ENCODE measurements at places on chromosomes 11 and 22. TPM values are rescaled to one million over a fixed set of nuclear protein-coding genes. Genes with fewer than 3 reads are reported as not detected.
A peak's percentile ranks its signal among the peaks of the same experiment; 100 is the strongest.

- no peaks in the 10 kb centered on the region for H3K36me3 ChIP-seq
- no peak overlapping the region for H3K4me3 ChIP-seq
- DNase-seq = no peak
- peaks cover 4% of the 10 kb centered on the region for H3K4me1 ChIP-seq
- peaks cover 17% of the 10 kb centered on the region for H3K27me3 ChIP-seq
Measured at GRCh38 chr11:36699271-36699670, 101.2 kb upstream of the RAG2 start.

DNA sequence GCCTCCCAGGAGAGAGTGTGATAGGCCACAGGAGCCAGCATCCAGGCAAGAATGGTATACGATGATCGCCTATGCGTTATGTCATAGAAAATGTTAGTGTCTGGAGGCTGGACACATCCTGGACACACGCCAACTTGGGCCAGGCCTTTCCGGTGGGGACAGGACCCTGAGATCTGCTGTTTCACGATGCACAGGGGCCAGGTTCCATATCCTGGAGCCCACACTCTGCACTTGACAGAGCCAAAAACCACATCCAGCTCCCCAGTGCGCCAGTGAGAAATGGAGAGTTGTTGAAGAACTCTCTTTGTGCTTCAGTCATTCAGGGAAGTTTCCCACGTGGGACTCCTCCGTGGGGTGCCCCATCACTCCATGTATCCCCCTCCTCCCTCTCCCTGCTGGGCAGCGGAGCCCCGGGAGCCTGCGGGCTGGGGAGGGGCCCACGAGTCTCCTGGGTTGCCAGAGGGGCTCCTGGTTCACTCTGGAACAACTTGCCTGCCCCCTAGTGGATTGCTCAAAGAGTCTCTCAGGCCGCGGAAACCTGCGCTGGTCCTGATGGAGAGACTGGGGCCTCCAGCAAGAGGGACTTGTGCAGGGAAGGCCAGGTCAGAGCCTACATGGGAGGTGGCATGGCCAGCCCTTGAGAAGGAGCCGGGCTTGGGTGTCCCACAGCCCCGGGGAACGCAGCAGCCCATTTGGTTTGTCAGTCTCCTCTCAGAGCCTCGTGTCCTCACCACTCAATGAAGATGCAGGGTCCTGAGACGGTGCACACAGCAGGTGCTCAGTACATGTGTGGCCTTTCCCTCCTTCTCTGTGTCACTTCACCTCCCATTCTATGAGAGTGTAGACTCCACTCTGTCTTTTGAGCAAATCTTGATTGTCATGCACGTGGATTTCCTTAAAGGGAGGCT, 10.2 kb upstream of the LRRC32 start:
- H3K4me3 ChIP-seq = no peak overlapping the region
- no peak overlapping the region for H3K27ac ChIP-seq
- peaks cover 40% of the 10 kb centered on the region for H3K4me1 ChIP-seq
- peak; percentile 60 for DNase-seq
- no peaks in the 10 kb centered on the region for H3K27me3 ChIP-seq

DNA sequence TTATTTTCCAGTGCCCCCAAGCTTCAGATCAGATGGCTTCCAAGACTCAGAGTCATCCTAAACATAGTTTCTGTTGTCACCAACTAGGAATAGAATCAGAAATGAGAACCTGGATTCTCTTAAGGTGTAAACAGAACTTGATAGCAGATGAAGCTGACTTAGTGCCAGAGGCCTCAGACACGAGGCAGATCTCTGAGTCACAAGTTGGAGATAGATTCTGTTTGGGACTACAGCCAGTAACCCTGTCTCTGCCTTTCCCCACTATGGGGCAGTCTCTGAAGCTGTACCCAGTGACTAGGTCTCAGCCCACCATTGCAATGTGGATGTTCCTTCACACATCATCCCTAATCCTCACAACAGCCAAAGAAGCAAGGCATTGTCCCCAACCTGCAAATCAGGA, 25.4 kb downstream of the NEU3 start:
- no peak overlapping the region for H3K27ac ChIP-seq
- H3K27me3 ChIP-seq = no peaks in the 10 kb centered on the region
- no peak overlapping the region for H3K4me3 ChIP-seq
- no peak for DNase-seq

DNA sequence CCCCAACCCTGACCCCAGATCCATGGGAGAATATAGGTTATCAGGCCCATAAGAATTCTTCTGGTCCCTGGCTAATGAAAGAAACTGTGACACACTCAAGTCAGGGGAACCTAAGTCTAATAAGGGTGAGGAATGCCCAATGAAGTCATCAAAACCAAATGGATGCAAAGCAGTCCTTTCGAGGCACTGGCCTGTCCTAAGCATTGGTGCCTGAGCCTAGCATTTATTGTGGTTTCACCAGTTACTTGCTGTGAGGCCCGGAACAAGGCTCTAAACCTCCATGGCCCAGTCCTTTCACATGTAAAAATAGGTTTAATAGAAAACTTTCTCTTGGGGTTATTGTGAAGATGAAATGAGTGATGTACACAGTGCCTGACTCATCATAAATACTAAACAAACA, 712.6 kb downstream of the DLG2 start:
- H3K27ac ChIP-seq = no peak overlapping the region
- H3K36me3 ChIP-seq = no peaks in the 10 kb centered on the region
- H3K4me3 ChIP-seq = no peak overlapping the region
- DNase-seq = no peak
- no peaks in the 10 kb centered on the region for H3K27me3 ChIP-seq

GRCh38 chr22:42544686-42545085, 9.1 kb upstream of the SERHL2 start:
- no peak overlapping the region for H3K27ac ChIP-seq
- H3K36me3 ChIP-seq = no peaks in the 10 kb centered on the region
- no peak for DNase-seq
- H3K27me3 ChIP-seq = peaks cover 3% of the 10 kb centered on the region
- no peaks in the 10 kb centered on the region for H3K4me1 ChIP-seq

DNA sequence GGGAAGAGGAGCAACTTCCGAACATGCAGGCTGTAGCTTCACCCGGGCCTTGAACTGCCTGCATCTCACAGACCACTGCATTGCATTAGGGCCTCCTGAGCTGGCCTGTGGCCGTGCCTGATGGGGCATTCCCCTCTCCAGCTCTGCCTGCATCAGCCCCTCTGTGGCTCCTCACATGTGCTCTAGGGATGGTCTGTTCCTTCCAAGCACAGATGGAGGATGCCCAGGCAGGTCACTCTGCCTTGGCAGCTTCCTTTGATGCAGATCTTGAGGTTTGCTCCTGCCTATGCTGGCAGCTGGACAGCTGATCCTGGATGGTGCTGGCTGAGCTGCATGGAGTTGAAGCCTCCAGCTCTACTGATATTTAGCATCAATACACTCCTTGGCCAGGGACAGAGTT, 28.5 kb downstream of the AMPD3 start:
- no peak overlapping the region for H3K4me3 ChIP-seq
- H3K27ac ChIP-seq = no peak overlapping the region
- H3K36me3 ChIP-seq = peaks cover 50% of the 10 kb centered on the region
- peaks cover 8% of the 10 kb centered on the region for H3K4me1 ChIP-seq
- no peaks in the 10 kb centered on the region for H3K27me3 ChIP-seq

DNA sequence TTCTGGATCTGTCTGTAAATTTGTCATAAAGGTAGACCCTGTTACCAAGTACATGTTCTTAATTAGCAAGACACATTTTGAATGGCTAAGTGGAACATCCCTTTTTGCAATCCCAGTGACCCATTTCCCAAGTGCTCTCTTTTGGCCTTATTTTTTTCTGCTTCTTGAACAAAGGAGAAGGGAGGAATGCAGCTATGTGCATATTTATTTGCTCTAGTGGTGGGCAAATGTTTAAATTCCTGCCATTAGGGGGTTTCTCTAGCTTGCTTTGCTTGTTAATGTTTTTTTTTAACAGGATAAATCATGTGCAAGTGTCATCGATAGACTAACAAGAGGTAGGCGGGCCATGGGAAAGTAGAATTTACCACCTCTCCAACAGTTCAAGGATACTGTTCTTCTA, 135.7 kb downstream of the COMMD9 start:
- no peaks in the 10 kb centered on the region for H3K36me3 ChIP-seq
- no peak overlapping the region for H3K27ac ChIP-seq
- H3K27me3 ChIP-seq = peaks cover 10% of the 10 kb centered on the region
- no peak overlapping the region for H3K4me3 ChIP-seq

- no peak overlapping the region for H3K4me3 ChIP-seq
- H3K4me1 ChIP-seq = peaks cover 6% of the 10 kb centered on the region
- H3K27me3 ChIP-seq = no peaks in the 10 kb centered on the region
Measured at GRCh38 chr11:12321217-12321937, 56.0 kb upstream of the PARVA start.

DNA sequence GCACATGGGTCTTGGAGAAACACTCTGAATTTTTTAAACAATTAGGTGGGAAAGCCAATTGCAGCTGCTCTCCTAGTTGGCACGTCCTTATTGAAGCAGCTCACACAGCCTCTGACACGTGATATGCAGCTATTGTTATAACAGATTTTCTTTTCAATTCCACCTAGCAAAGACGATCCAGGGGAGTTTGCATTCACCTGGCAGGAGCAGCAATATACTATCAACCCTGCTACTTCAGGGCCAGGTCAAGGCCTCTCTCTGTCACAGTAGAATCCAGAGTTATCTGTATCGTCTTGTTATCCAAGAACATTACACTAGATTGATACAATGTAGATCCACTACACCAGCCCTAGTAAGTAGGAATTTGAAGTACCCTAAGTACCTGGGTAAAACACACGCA, 8.3 kb downstream of the KRTAP5-11 start:
- no peaks in the 10 kb centered on the region for H3K4me1 ChIP-seq
- no peaks in the 10 kb centered on the region for H3K36me3 ChIP-seq
- DNase-seq = no peak
- no peak overlapping the region for H3K4me3 ChIP-seq
- no peak overlapping the region for H3K27ac ChIP-seq
- peaks cover 1% of the 10 kb centered on the region for H3K27me3 ChIP-seq

GRCh38 chr22:24841261-24841660, 35.2 kb downstream of the SGSM1 start:
- H3K4me1 ChIP-seq = peaks cover 2% of the 10 kb centered on the region
- H3K4me3 ChIP-seq = no peak overlapping the region
- H3K27ac ChIP-seq = no peak overlapping the region
- peaks cover 4% of the 10 kb centered on the region for H3K27me3 ChIP-seq
- DNase-seq = no peak

DNA sequence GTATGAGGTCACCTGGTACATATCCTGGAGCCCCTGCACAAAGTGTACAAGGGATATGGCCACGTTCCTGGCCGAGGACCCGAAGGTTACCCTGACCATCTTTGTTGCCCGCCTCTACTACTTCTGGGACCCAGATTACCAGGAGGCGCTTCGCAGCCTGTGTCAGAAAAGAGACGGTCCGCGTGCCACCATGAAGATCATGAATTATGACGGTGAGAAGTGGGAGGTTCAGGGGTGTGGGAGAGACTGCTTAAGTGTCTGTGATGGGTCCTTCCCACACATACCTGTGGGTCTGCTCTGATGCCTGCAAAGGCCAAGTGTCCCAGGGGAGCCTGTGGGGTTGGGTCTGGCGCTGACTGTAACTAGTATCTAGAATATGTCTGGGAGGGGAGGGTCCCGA, 3.9 kb downstream of the APOBEC3G start:
- H3K27ac ChIP-seq = peak overlapping the region; percentile 77
- no peak for DNase-seq
- H3K36me3 ChIP-seq = peaks cover 42% of the 10 kb centered on the region
- peaks cover 28% of the 10 kb centered on the region for H3K4me1 ChIP-seq

DNA sequence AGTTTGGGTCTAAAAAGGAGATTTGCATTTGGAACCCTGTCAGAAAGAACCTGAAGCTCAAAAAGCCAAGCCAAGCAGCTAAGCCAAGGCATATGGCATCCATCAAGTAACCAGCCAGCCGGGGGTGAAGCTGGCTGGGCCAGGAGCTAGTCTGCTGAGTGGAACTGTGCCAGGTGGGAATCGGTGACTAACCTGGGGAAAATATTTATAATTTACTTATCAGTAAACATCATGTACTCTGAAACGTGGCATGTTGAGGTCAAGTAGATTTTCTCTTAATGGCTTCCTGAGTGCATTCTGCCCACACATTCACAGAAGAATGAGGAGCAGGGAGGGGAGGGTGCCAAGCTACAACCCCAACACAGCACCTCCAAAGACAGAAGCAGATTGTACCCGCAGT, 70.5 kb upstream of the SESN3 start:
- peaks cover 23% of the 10 kb centered on the region for H3K4me1 ChIP-seq
- H3K36me3 ChIP-seq = no peaks in the 10 kb centered on the region
- DNase-seq = no peak
- H3K4me3 ChIP-seq = no peak overlapping the region

GRCh38 chr11:116695657-116696254, 77.0 kb downstream of the BUD13 start:
- no peak for DNase-seq
- H3K36me3 ChIP-seq = no peaks in the 10 kb centered on the region
- H3K27ac ChIP-seq = no peak overlapping the region
- H3K4me1 ChIP-seq = no peaks in the 10 kb centered on the region
- no peak overlapping the region for H3K4me3 ChIP-seq

GRCh38 chr11:6737872-6738466, 33.8 kb downstream of the OR2AG2 start:
- DNase-seq = peak; percentile 43
- no peak overlapping the region for H3K4me3 ChIP-seq
- H3K36me3 ChIP-seq = peaks cover 73% of the 10 kb centered on the region
- H3K27me3 ChIP-seq = no peaks in the 10 kb centered on the region

DNA sequence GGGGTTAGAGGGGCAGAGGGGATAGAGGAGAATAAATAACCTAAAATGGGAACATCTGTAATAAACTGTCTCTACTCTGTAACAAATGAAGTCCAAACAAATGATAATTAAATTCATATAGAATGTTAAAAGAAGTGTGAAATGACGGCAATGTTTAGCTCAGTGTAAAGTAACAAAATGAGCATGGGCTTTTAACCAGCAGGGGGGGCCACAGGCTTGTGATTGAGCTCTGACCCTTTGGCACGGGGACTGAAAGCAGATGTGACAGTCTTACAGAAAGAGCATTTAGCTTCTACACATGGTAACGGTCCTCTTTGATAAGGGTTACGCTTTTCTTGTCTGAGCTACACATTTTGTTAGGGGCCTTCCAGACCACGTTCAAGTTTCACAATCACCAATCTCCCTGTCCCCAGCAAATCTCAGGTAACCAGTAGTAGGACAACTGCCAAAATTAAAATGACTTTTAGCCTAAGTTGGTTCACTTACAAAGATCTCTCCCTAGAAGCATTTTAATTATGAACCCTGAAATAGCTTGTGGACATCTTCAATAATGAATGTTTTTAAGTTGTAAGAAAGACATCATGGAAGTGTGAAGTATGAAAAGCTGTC, 262.5 kb downstream of the DCDC1 start:
- H3K4me3 ChIP-seq = no peak overlapping the region
- no peak for DNase-seq
- H3K36me3 ChIP-seq = no peaks in the 10 kb centered on the region
- H3K27me3 ChIP-seq = no peaks in the 10 kb centered on the region

- H3K27me3 ChIP-seq = peaks cover 14% of the 10 kb centered on the region
- no peak for DNase-seq
- no peaks in the 10 kb centered on the region for H3K36me3 ChIP-seq
Measured at GRCh38 chr22:22397292-22397870, 111.2 kb downstream of the ZNF280B start.

- H3K36me3 ChIP-seq = no peaks in the 10 kb centered on the region
- no peak overlapping the region for H3K4me3 ChIP-seq
- H3K4me1 ChIP-seq = no peaks in the 10 kb centered on the region
- no peak for DNase-seq
- H3K27me3 ChIP-seq = no peaks in the 10 kb centered on the region
Measured at GRCh38 chr11:37264783-37265182, 666.7 kb upstream of the RAG2 start.

The MS4A3 gene
- not detected for total RNA-seq

The APOL4 gene
- 0.52 TPM for total RNA-seq

The TBX10 gene
- not detected for total RNA-seq

The KRTAP5-10 gene
- total RNA-seq = not detected

The TEX54 gene
- total RNA-seq = not detected

The CST6 gene
- 0.75 TPM for total RNA-seq

The IRAG1 gene
- not detected for total RNA-seq

The PARVG gene
- total RNA-seq = 75.6 TPM

The TPBGL gene
- total RNA-seq = 0.25 TPM

Data from activated T-helper 2 cell treated with anti-CD3 and anti-CD28 coated beads, Interferon-gamma antibody, Interleukin-2, Interleukin-4, amounts not matched to agents 10 μg/mL and 5 μg/mL and 100 μg/mL, durations not matched to agents 14 hours and 24 hours and 36 hours (primary cell).